ENCODE measurements at places on chromosomes 5 and 9.

GRCh38 chr5:24281818-24282217 is 363.0 kb downstream of the CDH10 start:
- no peak for DNase-seq

DNA sequence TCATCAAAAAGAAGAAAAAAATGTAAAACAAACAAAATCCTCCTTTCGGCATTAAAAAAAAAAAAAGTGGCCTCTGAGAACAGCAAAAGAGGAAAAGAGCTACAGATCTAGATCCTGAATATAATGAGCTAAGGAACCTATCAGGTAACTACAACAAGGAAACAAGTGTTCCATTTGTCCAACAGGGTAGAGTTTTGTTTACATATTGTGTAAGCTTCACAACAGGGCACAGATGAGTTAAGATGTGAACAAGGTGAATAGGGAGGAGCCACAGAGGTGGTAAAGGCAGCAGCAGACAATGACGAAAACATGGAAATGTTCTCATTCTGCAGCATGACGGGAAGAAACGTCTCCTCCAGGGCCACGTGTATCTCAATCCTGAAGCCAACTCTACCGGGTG is 14.4 kb downstream of the ELP1 start:
- no peak for DNase-seq

- no peak for DNase-seq
Observed at GRCh38 chr9:121221664-121222055, 20.0 kb upstream of the RAB14 start.

DNA sequence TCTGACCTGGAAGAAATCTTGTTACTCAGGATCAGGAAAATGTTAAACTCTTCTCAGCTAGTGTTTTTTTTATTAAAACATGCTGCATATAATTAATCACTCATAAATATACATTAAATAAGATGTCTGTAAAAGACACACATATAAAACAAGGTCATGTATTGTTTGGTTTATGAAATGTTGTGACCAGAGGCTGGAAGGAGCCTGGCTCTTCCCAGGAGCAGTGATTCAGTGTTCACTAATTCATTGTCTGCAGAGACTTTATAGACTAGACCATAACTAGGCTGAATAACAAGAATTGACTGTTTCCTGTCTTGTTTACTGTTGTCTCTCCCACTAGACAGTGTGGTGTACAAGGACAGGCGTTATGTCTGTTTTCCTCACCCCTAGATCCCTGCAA is 49.1 kb upstream of the ANKRD55 start:
- no peak for DNase-seq

DNA sequence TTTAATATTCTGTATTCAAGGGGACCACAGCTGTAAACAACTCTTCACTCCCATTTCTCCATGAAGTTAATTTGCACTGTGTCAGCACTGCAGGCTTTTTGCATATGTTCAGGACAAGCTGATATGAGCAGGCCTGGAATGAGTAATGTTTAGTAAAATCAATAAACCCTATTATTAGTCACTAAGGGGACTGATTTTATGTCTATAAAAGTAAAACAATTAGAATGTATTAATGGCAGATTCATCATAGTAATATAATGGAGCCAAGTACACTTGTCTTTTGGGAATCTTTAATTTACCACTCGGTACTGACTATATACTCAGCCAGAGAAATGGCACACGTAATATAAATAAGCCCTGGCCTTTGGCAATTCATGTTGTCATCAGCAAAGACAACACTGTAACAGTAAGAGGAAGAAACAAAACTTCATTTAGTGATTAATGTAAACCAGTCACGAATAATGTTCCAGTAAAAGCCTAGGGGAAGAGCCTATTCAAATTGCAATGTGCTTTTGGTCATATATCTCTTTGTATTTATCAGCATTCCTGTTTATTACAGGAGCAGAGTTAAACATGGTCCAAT is 111.6 kb downstream of the ZNF608 start:
- no peak for DNase-seq

GRCh38 chr9:12464910-12465512 is 228.2 kb upstream of the TYRP1 start:
- DNase-seq, result peak; percentile 8

- DNase-seq, result no peak
Observed at GRCh38 chr5:103475629-103476240, 86.9 kb downstream of the NUDT12 start.

DNA sequence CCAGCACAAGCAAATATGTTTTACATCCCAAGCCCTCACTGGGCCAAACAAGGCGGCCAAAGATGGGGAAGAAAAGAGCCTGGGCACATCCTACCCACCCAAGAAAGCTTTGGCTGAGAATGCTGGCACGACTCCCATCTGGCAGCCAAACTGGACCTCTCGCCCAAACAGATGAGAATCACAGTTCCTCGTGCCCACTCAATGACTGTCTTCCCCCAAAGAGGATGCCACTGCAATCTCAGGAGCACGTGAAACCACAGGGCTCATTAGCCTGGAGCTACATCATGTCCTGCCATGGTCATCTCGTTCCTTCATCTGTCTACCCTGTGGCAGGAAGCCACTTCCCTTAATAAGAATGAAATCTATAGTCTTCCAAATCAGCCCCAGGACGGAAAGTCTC is 536.8 kb downstream of the BNC2 start:
- no peak for DNase-seq

DNA sequence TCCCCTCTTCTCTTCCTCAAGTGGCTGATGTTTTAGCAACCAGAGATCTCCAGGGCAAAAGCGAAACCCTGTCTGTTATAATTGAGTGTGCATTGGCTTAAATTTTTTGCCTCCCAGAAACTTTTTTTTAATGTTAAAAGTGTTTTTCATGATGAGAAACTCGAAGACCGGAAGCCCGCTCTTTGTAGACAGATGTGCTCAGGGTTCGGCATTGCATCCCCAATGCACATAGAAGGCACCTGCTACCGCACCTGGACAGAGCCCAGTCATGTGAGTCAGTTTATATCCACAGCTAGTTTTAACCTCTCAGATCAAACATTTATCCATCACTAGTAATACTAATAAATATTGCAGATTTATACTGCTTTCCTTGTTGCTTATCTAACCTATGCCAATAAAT is 19.5 kb upstream of the NADK2 start:
- DNase-seq, result no peak

DNA sequence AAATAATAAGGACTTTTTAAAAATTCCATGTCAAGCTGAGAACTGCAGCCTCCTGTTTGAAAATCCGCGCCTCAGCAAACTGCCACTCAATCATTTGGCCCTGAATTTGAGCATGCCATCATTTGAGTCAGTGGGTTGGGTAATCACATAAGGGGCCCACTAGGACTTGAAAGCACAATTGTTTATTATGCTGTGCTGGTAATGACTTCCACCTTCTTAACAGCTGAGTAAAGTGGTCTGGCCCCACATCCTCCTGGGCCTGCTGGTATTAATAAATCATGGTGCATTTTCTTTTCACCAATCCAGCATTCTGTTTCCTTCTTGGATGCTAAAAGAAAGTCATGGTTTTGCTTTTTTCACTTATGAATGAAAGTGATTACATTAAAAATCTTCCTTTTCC is 103.0 kb upstream of the CTSL start:
- no peak for DNase-seq

DNA sequence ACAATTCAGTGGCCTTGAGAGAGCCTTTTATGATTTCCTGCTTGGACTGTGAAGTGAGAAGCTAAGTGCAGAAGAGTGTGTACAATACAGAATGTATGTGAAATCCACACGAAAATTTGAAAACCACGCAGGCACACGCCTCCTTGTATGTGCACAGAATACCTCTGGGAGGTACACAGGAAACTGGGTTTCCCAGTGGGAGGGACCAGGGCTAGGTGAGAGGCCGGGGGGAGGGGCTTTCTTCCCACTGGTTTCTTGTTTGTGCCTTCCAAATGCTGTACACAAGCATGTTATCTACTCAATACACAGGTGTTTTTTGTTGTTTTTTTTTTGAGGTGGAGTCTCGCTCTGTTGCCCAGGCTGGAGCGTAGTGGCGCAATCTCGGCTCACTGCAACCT is 16.1 kb downstream of the C9orf50 start:
- no peak for DNase-seq

- peak; percentile 77 for DNase-seq
Observed at GRCh38 chr9:114696814-114697544, 15.0 kb upstream of the TEX48 start.

- no peak for DNase-seq
Observed at GRCh38 chr9:134704498-134704897, 62.9 kb downstream of the COL5A1 start.

DNA sequence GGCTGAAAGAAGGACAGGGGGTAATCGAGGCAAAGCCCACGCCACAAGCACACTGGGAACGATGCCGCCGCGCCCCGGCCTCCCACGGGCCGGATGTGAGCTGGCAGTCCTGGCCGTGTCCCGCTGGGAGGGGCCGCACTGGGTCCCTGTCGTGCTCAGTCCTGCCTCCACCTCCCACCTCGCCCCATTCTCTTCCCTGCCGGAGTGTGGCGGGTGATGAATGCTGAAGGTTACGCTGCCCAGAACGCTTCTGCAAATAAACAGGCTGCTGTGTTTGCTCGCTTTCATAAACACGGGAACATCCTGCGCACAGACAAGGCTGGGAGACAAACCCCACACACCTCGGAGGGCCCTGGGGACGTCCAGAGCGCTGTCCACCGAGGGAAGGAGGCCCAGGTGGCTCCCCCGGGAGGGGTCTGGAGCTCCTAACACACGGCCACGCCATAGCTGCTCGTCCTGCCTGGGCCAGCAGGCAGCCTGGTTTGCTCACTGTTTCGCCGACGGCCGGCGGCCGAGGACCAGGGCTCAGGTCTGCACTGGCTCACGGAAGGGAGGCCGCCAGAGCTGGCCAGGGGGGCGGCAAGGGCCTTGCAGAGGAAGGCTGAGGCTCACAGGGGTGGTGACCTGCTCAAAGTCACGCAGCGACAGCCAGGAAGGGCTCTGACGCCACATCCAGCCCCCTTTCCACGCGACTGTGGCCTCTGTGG is 2.3 kb downstream of the DNLZ start:
- no peak for DNase-seq

GRCh38 chr9:137247135-137247915 is 3.8 kb upstream of the STPG3 start:
- DNase-seq, result no peak

- DNase-seq, result no peak
Observed at GRCh38 chr5:169356811-169357210, 55.9 kb upstream of the SLIT3 start.

GRCh38 chr9:132669319-132669697 is 475 bp downstream of the DDX31 start:
- DNase-seq, result no peak

- DNase-seq, result no peak
Observed at GRCh38 chr5:155530046-155530445, 516.5 kb downstream of the KIF4B start.

- DNase-seq, result no peak
Observed at GRCh38 chr9:92310562-92310961, 14.6 kb downstream of the NOL8 start.

DNA sequence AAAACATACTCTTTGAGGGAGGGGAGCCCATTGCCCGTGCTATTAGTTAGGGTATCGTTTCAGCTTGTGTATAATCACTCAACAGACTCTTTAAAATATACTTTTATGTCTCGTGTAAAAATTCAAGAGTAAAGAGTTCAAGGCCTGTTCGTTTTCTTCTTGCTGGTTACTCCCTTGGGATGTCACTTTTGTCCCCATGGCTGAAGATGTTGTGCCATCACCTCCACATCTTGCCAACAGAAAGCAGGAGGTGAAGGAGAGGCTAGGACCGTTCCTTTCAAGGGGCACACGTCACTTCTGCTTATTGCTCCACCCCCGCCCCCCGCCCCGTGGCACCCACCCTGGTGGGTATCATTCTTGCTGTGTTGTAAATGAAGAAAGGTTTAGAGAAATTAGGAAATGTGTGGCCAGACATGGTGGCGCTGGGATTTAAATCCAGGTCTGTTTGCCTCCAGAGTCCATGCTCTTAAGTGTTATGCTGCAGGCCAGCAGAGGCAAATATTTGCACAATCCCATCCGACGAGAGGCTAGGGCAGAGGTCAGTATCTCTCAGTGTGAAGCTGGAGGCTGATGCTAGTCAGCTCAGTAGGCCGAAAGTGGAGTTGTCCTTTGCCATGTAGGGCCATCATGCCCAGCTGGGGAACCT is 3.0 kb downstream of the MLANA start:
- DNase-seq, result no peak

GRCh38 chr9:130501639-130502038 is 56.9 kb downstream of the ASS1 start:
- no peak for DNase-seq

GRCh38 chr5:131783874-131784273 is 12.9 kb downstream of the FNIP1 start:
- no peak for DNase-seq

DNA sequence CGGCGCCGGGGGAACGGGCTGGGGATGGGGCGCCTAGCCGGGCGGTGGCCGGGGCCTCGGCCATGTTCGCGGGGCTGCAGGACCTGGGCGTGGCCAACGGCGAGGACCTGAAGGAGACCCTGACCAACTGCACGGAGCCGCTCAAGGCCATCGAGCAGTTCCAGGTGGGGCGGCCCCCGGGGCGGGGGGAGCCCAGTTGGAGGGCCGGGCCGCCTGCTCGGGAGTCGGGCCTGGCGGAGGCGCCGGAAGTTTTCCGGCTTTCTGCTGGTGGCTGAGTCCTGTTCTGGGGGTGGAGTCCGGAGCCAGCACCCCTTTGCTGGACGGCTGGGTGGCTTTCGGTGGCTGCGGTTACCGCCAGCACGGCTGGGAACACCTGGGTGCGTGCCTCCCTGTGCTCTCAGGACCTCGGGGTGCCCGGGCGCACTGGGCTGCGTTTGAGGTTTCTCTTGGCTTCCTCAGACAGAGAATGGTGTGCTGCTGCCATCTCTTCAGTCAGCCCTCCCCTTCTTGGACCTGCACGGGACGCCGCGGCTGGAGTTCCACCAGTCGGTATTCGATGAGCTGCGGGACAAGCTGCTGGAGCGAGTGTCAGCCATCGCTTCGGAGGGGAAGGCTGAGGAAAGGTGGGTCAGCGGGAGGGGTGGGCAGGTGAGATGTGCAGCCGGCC is 454 bp downstream of the NELFB start:
- DNase-seq, result peak; percentile 48

GRCh38 chr5:108212775-108213346 is 169.0 kb downstream of the FBXL17 start:
- no peak for DNase-seq

DNA sequence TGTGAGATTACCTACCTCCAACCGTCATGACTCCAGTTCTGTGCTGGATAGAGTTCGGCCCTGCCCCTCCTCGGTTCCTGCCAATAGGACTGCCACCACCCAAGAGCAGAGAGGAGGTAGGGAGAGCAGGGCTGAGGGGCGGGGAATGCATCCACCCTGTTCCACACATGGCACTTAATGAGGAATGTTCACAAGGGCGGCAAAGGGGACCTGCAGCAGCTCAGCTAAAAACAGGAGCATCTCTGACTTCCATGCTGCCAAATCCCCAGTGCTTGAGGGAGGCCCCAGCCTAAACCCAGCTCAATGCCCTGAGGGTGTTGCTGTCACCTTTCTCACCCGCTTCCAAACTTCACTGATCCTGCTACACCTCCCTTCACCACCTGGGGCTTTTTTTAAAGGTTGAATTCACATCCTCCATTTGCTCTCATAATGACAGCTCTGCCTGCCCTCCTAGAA is 7.8 kb upstream of the DELE1 start:
- DNase-seq, result no peak

GRCh38 chr5:42495914-42496313 is 72.7 kb downstream of the GHR start:
- DNase-seq, result no peak

- no peak for DNase-seq
Observed at GRCh38 chr5:54017580-54017979, 292.8 kb downstream of the ARL15 start.

Data from activated CD4-positive, alpha-beta T cell treated with anti-CD3 and anti-CD28 coated beads, Interleukin-2, amount 10 ng/mL, durations not matched to agents 7 days and 5 days (primary cell).